ENCODE measurements at places on chromosomes 16 and 17.

GRCh38 chr17:58399974-58400373, 17.4 kb downstream of the RNF43 start:
- DNase-seq: no peak

DNA sequence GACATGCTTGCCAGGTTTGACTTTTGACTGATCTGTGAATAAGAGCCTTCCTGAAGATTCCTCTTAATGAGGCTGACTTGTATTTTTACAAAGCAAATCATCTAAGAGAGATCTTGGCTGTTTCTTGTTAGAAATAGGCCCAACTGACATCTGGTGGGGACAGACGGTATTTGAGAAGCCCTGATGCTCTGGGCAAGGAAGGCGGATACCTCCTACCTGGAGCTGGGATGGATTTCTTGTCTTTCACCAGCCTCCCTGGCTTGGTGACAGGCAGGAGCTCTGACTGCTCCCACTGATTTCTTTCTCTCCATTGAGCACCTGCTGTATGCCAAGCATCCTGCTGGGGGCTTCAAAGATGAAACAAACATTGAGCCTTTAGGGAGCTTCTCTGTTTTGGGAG, 40.4 kb downstream of the AKAP1 start:
- DNase-seq: no peak

GRCh38 chr17:81846743-81847689, 12.2 kb upstream of the PPP1R27 start:
- no peak for DNase-seq

DNA sequence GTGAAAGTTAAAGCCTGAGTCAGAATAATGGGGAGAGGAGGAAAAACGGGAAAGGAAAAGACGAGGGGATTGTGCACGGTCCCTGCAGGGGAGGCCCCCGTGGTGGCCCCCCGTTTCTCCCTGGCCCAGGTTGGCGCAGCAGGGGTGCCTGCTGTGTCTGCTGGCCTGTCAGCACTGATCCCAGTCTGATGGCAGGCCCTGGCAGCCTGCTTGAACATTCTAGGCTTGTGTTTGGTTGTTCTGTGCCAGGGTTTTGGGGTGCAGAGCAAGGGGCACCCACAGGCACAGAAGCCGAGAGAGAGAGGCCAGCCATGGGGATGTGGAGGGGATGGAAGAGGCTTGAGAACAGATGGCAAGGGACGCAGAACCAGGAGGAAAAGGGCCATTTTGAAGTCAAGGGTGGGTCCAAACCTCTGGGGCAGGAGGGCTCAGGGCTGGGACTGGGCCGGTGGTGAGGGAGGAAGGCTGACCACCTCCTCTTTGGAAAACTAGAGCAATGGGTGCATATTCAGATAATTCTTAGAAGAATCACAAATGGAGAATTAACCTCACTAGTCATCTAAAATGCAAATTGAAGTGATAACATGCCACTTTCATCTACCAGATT, 35.9 kb downstream of the TBX4 start:
- no peak for DNase-seq

DNA sequence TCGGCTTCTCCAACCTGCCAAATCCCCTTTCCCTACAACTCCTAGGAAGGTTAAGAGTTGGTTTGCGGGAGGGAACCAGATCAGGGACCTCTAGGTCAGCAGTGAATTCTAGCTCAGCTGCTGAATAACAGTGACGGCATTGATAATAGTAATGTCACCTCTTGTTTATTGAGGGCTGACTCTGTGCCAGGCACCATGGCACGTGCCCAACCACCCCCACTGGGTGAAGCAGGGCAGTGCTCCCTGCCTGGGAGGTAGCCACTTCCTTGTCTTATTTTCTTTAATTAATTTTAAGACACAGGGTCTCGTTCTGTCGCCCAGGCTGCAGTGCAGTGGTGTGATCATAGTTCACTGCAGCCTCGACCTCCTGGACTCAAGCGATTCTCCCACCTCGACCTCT, 5.5 kb upstream of the PPL start:
- DNase-seq: no peak

DNA sequence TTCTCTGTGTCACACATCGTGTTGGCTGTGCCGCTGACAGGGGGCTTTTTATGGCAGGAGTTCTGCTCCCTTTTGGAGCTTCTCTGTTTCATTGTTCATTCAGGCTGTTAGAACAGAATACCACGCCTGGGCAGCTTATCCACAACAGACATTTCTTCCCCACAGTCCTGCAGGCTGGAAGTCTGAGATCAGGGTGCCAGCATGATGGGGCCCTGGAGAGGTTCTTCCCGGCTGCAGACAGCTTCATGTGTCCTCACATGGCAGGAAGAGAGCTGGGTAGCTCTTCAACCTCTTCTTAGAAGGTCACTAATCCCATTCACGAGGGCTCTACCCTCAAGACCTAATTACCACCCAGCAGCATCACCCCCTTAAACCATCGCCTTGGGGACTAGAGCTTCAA, 65.1 kb downstream of the DHRS7C start:
- no peak for DNase-seq

GRCh38 chr16:85921026-85921425, 22.1 kb downstream of the IRF8 start:
- DNase-seq: no peak

- no peak for DNase-seq
Observed at GRCh38 chr17:72407336-72407909, 286.6 kb downstream of the SOX9 start.

DNA sequence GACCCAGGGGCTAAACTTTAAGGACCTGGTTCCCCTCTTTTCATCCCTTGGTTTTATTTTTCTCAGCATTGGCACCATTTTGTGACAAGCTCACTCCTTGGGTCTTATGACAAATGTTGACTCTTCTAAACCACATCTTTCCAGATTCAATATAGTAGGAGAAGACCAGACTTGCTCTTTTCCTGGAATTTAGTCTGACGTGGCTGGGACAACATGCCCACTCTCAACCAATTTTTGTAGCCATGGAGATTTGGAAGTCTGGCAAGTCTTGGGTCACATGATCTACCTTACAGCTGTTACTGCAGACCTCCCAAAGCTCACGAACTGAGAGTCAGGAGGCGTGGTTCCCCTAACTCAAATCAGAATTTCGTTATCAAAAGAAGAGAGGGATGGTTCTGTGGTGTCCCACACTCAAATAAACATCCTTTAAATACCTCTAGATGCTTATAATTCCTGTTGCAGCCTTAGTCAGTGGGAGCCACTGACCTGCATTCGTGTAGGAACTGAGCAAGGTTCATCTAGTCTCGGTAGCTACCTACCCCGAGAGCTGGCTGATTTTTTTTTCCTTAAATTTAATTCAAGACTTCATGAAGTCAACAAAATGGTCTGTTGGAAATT, 683.5 kb downstream of the MAF start:
- no peak for DNase-seq
